ENCODE measurements at places on chromosomes 4 and X.

DNA sequence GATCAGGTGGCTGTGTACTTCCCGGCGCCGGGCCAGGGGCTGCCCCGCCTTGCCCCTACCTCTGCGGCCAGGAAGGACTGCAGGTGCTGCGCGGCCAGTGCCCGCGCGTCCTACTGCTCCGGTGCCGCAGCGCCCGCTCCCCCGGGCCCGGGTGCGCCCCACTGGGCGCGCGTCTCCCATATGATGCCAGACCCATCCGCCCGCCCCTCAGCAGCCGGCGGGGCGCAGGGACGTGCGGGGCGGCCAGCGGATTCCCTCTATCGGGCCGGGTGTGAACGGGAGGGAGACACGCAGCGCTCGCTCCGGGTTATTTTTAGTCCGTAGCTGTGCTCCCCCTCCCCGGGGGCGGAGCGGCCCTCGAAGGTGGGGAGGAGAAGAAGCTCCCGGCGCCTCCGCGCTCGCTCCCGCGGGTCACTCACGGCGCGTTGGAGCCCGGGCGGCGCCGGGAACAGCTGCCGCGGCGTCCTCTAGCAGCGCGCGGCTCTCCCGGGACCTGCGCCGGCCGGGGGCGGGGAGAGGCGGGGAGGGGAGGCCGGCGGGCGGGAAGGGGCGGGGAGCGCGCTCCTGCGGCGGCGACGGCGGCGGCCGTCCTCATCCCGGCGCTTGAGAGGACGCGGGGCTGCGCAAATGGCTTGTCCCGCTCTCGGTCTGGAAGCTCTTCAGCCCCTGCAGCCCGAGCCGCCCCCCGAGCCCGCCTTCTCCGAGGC lies 103.6 kb downstream of the UCHL1 start:
- DNase-seq = no peak

- DNase-seq = no peak
These were observed 29.1 kb downstream of the RIPPLY1 start for GRCh38 chrX:106874075-106874474.

DNA sequence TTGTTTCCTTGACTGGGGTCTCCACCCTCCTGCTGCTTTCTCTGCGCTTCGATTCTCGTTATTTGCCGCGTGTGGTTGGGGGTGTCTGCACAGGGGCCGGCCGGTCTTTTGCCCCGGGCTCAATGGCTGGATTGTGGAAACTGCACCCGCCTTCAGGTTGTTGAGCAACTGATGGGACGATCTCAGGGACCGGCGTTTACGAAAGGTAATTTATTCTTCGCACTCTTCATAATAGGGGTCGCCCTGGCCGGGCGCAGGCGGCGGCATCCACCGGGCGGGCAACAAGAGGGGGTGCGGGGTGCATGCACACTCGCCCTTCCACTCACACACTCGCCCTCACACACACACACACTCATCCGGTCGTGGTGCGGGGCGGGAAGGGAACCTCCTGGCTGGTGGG lies 1.4 kb downstream of the ADGRL3 start:
- no peak for DNase-seq

GRCh38 chr4:158805635-158806471 lies 37.0 kb downstream of the FNIP2 start:
- DNase-seq = no peak

GRCh38 chr4:184849185-184849584 lies 23.4 kb upstream of the ACSL1 start:
- no peak for DNase-seq

DNA sequence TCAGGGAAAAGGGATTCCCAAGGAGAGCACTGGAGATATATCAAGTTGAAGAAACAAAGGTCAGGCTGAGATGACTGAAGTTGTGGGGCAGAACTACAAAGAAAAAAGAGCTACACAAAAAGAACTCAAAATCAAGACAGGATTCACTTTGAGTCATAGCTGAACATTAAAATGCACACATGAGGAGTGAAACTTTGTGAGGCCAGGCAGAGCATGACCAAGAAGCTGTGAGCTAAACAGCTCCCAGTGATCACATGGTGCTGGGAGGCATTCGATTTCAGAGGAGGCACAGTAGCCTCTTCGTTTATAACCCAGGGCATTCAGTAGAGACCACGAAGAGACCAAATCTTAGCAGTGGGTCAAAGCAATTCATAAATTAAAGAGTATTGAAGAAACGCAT lies 145.3 kb downstream of the ATRX start:
- no peak for DNase-seq

GRCh38 chr4:120139392-120139791 lies 72.7 kb upstream of the MAD2L1 start:
- DNase-seq = no peak

- no peak for DNase-seq
These were observed 134.6 kb downstream of the GATB start for GRCh38 chr4:151626228-151626627.

DNA sequence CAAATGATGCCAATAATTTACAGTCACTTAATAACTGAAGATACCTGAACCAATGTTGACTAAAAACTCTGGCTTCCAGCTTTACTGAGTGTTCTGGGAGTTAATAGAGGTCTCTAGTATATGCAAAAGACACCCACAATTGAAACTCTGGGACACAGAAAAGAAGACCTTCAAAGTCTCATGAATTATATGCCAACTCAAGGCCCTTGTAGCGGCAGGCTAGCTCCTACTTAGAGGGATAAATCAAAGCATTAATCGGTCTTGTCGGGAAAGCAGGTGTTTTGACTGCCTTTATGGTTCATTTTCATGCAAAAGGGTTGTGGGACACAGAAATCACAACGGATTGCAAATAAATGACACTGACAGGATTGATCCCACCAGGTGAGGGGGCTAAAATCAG lies 55.9 kb downstream of the PCDH18 start:
- no peak for DNase-seq

GRCh38 chrX:41512394-41512793 lies 65.3 kb downstream of the NYX start:
- peak; percentile 32 for DNase-seq

DNA sequence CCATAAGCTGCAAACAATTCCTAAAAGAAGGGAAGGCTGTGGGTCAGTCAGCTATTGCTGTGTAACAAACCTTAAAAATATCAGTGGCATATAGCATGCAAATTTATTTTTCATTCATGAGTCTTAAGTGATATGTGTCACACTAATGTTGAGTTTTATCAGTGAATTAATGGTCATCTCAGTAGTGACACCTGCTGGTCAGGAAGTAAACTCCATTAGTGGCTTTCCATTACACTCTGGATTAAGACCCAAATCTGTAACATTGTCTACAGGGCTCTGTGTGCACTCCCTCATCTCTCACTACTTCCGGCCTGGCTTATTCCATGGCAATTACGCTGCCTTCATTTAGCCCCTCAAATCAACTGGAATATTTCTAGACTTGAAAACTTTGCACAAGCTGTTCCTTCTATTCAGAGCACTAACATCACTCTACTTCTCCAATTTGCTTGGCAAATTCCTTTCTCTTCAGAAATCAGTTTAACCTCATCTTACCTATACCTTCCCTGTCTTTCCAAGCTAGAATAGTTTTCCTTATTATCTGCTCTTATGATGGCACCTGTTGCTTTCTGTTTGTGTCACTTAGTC lies 217.3 kb upstream of the TAPT1 start:
- no peak for DNase-seq

GRCh38 chr4:137307806-137308205 lies 224.5 kb downstream of the PCDH18 start:
- DNase-seq = no peak

DNA sequence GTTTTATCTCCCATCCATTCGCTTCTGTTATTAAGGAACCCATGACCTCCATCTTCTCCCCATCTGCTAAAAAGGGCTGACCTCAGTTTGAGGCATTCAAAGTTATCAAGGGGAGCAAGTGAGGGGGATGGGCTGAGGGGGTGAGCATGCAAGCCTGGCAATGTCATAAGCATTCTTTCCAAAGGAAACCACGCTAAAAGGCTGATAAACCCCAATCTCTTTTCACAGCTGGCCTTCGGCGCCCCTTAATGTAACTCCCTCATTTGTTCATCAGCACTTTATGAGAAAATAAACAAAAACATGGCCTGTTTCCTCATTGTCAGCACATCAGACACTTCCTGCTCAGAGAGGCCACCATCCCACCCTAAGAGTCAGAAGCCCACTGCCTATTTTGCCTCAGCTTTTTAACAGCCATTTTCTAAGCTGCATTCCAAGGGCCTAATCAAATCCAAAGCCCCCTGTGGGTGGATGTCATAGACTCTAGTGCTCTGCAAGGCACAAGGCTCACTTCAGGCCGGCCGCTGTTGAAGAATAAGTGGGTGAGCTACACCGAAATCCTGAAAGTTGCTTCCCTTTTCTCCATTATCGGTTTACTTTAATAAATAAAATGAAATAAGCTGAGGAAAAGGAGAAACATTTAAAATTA lies 92.0 kb upstream of the SRD5A3 start:
- DNase-seq = no peak
